Stimulated activated CD4-positive, alpha-beta T cell treated with anti-CD3 and anti-CD28 coated beads, TNF-alpha, amount 100 ng/mL, for 1 hour (primary cell): ENCODE measurements at places on chromosomes 5 and 9.

DNA sequence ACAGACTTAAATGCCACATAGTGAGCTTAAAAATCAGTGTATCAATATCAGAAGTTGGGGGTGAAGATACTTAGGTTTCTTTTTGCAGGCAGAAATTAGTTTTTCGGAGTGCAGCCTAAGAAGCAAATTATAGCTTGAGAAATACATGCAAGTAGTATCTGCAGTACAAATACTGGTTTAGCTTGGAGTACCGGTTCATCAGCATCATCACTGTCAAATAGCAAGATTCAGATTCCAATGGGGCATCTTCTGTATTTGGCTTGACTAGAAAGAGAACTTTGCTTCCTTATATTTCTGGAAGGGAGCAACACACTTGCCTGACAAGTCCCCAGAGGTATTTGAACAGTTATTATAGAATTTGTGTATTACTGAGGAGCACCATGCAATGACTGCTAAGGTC, 19.8 kb downstream of the SLC31A1 start:
- no peak for DNase-seq

- DNase-seq, result no peak
Observed at GRCh38 chr5:177204281-177204680, 70.7 kb downstream of the NSD1 start.

- no peak for DNase-seq
Observed at GRCh38 chr5:42810834-42811590, 680 bp downstream of the SELENOP start.

DNA sequence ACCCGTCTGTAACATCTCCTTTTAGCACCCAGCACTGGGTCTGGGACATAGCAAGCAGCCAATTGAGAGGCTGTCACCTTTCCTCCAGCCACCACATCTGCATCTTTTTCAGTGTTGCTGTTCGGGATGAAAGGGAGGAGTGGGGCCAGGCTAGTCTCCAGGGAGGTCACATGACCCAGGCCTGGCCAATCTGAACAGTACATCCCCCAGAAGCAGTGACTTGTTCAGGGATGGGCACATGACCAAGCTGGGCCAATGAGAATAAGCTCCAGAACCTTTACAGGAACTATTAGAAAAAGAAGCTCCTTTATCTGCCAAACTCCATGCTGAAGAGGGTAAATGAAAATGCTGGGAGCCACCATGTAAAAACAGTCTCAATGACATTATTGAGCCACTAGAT, 359.0 kb downstream of the SLIT3 start:
- DNase-seq, result no peak

- no peak for DNase-seq
Observed at GRCh38 chr5:22306011-22306410, 547.1 kb downstream of the CDH12 start.

GRCh38 chr5:57524348-57525060, 41.9 kb upstream of the ACTBL2 start:
- DNase-seq, result no peak

- no peak for DNase-seq
Observed at GRCh38 chr5:83568186-83568585, 96.6 kb downstream of the VCAN start.
